IMR-90 (cell line): ENCODE measurements at places on chromosomes 5 and 9. TPM values are rescaled to one million over a fixed set of nuclear protein-coding genes. Genes with fewer than 3 reads are reported as not detected.

DNA sequence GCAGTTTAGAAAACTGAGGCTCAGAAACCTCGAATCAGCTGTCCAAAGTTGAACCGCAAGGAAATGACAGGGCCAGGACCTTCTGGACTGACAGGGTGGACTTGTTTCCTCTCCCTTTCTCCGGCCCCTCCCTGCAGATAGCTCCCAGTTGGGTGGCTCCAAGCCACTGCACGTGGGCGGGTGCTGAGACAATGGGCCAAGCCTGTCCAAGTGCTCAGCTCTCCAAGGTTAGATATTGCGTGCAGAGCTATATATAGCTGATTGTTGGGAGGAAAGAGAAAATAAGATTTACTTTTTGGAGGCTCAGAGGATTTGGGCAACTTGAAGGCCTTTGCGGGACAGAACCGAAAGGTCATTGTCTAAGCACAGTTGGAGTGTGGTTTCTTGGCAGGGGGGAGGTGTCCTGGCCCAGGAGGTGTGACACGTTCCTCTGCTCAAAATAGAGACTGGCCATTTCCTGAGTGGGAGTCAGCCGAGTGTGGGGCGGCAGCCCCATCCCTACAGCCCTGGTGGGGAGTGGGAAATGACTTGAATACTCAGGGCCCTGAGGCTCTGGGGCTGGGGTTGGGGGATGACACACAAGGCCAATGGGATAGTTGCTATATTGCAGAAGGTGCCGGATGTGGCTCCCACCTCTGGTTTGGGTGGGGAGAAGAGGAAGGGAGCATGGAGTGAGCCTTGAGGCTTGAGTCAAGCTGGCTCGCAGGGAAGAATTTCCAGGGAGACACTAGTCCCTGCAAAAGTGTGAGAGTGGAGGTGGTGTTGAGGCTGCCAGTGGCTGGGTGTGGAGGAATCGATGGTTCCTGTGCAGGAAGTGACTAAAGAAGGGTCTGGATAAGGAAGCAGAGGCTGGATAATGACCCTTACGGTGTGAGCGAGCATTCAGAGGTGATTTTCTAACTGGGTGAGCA is 44.4 kb upstream of the SMAD5 start:
- peak; percentile 36 for DNase-seq

- DNase-seq: peak; percentile 80
Observed at GRCh38 chr5:103424453-103425205, 138.0 kb downstream of the NUDT12 start.

- DNase-seq: no peak
Observed at GRCh38 chr5:78540335-78541085, 108.1 kb downstream of the LHFPL2 start.

DNA sequence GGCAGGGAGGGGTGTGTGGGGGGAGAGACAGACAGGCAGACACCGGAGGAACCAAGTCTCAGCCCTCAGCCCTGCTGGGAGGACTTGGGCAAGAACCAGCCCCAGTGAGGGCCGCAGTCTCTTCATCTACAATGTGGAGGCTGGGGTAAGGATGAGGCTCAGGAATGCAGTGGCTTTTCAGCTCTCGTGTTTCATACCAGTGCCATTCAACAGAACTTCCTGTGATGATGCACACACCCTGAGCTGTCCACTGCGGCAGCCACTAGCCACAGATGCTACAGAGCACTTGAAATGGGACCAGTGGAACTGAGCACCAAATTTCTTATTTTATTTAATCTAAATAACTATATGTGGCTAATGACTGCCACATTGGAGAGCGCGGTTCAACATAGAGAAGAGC is 10.7 kb downstream of the CAMK2A start:
- DNase-seq: peak; percentile 90

DNA sequence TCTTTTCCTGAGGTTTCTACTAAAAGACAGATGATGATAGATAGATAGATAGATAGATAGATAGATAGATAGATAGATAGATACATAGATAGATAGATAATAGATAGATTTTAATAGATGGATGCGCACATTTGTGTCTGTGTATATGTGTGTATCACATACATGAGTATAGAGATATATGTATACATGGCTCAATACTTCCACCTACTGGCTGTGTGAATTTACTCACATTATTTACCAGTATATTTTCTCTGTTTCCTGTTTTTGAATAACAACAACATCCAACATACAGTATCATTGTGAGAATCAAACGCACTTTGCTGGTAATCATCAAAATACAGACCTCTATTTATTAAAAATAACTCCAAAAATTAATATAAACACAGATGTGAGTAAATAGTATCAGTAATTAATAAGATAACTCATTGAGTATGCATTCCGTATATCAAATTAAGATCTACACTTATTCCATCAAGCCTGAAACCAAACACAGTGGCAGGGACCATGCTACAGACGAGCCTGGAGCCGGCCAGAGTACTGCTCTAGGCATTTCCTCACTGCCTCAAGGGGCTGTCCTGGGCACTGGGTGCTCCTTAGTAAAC is 338.0 kb downstream of the SEMA5A start:
- peak; percentile 69 for DNase-seq

- peak; percentile 49 for DNase-seq
Observed at GRCh38 chr5:9370256-9370655, 175.6 kb downstream of the SEMA5A start.

DNA sequence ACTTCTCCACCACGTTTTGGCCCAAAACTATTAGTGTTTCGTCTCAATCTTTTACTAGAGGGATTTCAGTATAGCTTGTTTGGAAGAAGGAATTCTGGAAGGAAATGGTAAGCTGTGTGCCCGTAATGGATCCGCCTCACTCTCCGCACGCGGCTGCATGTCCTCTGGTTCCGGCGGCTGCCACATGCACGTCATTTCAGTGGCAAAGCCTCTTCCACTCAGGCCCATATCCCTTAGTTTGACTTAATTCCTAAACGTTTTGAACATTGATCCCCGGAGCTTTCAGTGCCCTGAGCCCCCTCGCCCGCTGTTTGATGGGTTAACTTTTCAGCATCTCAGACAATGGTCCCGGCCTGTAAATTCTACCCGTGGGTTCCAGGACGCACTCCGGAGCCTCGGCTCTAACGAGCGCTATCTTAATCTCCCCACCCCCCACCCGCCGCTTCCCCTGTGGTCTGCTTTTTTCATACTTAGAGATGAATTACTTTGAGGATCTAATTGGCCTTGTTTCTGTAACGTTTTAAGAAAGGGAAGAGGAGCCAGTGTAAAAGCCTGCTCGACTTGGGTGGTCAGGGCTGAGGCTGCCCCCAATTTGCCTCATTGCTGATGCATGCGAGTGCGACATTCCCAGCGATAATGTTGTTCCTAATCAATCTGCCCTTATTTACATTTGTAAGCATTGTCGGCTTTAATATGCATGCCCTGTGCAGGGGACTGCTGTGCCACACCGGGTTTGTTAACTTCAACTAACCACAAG is 4.6 kb downstream of the PTCH1 start:
- DNase-seq: no peak

DNA sequence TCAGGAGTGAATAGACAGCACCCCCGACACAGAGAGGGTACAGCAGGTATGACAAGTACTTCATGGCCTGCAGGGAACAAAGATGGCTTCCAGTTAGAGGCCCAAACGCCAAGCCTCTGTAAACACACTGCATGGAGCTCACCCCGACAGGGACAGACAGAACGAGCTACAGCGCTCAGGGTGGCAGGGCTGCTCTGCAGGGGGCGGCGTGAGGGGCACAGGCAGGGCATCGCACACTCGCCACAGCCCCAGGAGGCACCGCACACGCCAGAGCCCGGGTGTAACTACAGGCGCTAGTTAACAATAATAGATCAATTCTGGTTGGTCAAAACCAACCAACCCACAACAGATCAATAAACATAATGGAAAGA is 21.1 kb downstream of the CLPTM1L start:
- no peak for DNase-seq

- DNase-seq: no peak
Observed at GRCh38 chr5:24496268-24496667, 148.5 kb downstream of the CDH10 start.

GRCh38 chr5:136132087-136132486 is 558 bp upstream of the SMAD5 start:
- no peak for DNase-seq

GRCh38 chr5:66870708-66871107 is 274.5 kb downstream of the MAST4 start:
- no peak for DNase-seq

DNA sequence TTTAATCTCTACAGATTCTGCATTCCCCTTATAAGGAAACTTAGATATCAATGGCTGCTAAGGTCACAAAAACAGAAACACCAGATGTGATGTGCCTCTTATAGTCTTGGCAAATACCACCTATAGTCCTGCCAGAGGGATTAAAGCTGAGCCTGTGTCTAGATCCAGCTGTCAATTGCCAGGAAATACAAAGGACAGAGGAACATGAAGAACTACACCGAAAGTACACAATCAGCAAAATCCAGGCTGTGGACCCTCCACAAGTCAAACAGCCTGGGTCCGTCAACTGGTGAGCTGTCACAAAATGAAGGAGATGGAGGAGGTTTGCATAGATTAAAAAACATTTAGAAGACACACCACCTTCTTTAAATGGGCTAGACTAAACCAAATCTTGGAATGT is 85.4 kb downstream of the KLF4 start:
- DNase-seq: no peak

- no peak for DNase-seq
Observed at GRCh38 chr9:89579741-89580385, 24.9 kb upstream of the GADD45G start.

GRCh38 chr9:127102788-127103187 is 19.6 kb downstream of the ANGPTL2 start:
- no peak for DNase-seq

DNA sequence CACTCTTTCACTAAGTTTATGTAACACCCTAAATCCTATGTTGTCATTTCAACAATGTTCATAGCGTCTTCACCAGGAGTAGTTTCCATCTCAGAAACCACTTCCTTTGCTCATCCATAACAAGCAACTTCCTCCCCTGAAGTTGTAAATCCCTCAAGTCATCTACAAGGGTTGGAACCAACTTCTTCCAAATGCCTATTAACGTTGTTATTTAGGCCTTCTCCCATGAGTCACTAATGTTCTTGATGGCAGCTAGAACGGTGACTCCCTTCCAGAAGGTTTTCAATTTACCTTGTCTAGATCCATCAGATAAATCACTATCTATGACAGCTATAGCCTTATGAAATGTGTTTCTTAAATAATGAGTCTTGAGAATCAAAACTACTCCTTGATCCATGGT is 73.3 kb upstream of the TARS1 start:
- no peak for DNase-seq

GRCh38 chr5:136028782-136029742 is at the start of gene TGFBI:
TGFBI (plus strand) TSS chr5:136028988; CDS start chr5:136029056, 68 bp downstream.
- peak; percentile 67 for DNase-seq

- DNase-seq: no peak
Observed at GRCh38 chr9:99478469-99479027, 256.5 kb downstream of the SEC61B start.

DNA sequence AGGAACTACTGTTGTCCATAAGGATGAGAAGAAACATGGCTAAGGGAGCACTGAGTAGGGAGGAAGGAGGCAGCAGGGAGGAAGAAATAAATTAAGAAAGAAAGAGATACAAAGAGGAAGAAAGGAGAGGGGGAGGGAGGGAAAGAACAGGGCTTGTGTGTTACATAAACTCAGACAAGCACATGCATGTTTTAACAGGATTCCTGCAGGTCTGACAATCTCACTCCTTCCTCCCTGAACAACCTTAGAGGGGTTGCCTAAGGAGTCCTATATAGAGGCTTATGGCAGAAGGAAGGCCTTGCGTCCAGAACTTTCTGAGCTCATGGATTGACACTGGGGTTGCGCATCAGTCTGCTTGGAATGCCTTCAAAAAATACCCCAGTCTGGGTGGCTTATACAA is 4.2 kb upstream of the KCNIP1 start:
- no peak for DNase-seq

GRCh38 chr9:20524776-20525175 is 97.5 kb downstream of the MLLT3 start:
- no peak for DNase-seq

GRCh38 chr5:119402555-119402954 is 46.7 kb downstream of the TNFAIP8 start:
- no peak for DNase-seq

DNA sequence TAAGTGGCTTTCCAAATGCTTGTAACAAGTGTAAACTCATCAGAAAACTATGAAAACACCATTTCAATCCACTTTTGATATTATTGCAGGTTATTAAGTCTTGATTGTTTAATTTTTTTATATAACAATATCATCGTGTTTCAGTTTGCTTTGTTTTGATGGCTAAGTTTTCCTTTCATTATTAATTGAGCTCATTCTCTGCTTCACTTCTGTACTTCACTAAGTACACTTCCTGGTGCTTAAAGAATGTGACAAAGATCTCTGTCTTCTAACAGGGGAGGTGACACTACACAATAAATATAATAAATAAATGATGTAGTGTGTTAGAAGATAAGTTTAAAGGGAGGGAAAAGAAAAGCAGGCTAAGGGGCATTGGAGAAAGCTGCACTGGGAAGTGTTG is 13.0 kb upstream of the RAD23B start:
- DNase-seq: no peak

GRCh38 chr5:174315871-174316270 is 270.4 kb downstream of the NSG2 start:
- no peak for DNase-seq

- DNase-seq: no peak
Observed at GRCh38 chr9:77806741-77807140, 158.6 kb upstream of the GNA14 start.

DNA sequence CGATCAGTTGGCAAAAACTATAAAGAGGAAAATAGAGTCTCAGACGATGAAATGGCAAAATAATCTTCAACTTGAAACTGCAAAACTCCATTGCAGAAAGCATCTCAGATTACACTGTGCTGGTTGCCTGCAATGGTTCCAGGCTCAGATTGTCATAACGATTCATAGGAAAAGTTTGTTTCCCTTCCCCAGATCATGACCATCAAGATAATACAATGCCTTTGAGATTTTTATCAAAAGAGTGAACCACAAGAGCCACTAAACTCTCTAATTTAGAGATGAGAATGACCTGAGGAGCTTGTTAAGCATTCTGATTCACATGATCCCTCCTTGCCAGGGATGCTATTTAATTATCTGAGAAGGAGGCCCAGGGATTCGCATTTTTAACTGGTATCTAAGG is 52.6 kb upstream of the ITGA1 start:
- peak; percentile 6 for DNase-seq

- no peak for DNase-seq
Observed at GRCh38 chr9:98341157-98342097, 86.0 kb upstream of the TBC1D2 start.

GRCh38 chr5:77778398-77778797 is 2.3 kb upstream of the TBCA start:
- no peak for DNase-seq

- no peak for DNase-seq
Observed at GRCh38 chr5:103860327-103860726, 297.7 kb upstream of the NUDT12 start.

The CER1 gene
- not detected in 2 replicates for total RNA-seq

The LIFR gene
- 10.4 and 13.9 TPM in 2 replicates for total RNA-seq

The WDR38 gene
- total RNA-seq: not detected in 2 replicates

The C1QTNF3 gene
- total RNA-seq: 0.28 and 1.4 TPM in 2 replicates

The CTXN3 gene
- not detected in 2 replicates for total RNA-seq

The SYNPO gene
- 3.0 and 3.1 TPM in 2 replicates for total RNA-seq

The NME5 gene
- under 0.01 and 0.18 TPM in 2 replicates for total RNA-seq

The ACER2 gene
- total RNA-seq: 1.6 and 1.9 TPM in 2 replicates

The IRX4 gene
- total RNA-seq: not detected in 2 replicates

The COL5A1 gene
- total RNA-seq: 19.2 and 21.1 TPM in 2 replicates

The TSC1 gene
- total RNA-seq: 44.2 and 56.3 TPM in 2 replicates

The ORM2 gene
- not detected in 2 replicates for total RNA-seq

The CDH9 gene
- total RNA-seq: not detected in 2 replicates

The SLC46A2 gene
- total RNA-seq: not detected in 2 replicates

The N4BP3 gene
- under 0.01 and 0.18 TPM in 2 replicates for total RNA-seq
